NCI-H524 (cell line): ENCODE measurements at places on chromosomes 16 and 17.

- no peak for DNase-seq
These were observed 11.3 kb downstream of the WDR45B start for GRCh38 chr17:82636626-82637598.

DNA sequence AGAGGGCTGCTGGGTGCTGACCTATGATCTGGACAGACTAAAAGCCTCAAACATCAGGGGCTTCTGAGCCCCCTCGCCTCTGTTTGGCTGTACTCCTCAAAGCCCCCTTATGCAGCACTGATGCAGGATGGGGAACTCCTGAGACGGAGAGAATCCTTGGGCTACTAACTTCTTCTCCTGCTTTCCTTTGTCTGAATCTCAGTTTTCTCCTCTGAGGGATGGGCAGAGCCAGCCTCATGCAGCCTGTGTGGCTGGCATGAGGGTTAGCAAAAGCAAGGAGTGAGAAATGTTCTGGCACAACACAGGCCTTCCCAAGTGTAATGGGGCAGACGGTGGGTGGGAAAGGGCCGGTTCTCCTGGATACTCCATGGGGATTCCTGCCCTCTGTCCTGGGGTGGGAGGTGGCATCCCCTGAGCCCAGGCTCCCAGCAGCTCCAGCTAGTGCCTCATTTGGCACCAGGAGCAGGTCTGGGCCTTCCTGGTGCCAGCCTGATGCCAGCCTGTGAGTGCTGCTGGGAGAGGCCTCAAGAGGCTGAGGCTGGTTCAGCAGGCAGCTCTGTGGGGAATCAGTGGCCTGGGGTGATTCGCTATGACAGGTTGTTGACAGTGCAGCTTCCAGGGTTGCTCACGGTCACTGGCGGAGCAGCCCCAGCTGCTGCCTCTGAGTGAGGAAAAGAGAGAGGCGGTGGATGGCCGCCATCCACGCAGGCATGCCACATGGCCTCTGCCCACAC, 4.0 kb upstream of the BRD7 start:
- DNase-seq: no peak

GRCh38 chr17:1592751-1593629, 30.4 kb upstream of the PITPNA start:
- no peak for DNase-seq

DNA sequence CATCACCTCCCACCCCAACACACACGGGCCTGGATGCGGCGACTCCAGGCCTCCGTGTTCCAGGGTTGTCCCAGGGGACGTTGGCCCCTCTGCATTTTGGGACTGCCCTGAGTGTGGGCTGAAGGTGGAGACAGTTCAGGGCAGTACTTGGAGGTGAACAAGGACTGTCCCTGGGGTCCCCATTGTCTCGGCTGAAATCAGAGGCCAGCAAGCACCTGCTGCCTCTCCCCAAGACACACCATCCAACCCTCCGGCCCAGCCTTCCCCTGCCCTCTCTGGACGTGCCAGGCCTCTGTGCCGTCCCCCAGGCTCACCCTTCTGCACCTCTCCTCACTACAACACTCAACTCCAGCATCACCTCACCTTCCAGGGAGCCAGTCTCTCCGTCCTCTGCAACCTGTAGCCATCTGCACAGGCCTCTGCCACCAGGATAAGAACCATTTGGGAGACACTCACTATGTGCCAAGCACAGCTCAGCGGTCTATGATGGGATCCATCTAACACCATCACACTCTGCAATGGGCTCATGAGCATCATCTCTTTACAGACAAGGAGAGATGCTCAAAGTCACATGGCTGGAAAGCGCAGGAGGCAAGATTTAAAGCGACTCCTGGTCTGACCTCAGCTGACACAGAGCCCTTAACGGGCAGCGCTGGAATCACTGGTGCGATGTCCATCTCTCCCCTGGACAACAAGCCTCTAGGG, 104.5 kb upstream of the SEC14L1 start:
- peak; percentile 58 for DNase-seq

- DNase-seq: no peak
These were observed 89.8 kb downstream of the SHISA6 start for GRCh38 chr17:11330826-11331225.

DNA sequence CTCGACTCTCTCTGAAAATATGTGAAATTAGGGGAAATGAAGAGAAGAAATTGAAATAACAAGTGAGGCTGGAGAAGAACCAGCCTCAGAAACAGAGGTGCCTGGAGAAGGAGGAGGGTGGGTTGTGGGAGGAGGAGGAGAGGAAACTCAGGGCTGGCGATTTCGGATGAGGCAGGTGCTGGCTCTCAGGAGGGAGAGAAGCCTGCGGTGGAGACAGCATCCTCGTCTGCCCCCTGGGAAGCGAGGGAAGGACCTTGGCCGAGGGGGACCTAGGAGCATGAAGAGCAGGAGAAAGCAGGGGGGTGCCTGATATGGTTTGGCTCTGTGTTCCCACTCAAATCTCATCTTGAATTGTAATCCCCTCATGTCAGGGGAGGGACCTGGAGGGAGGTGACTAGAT, 264.7 kb upstream of the TNRC6C start:
- no peak for DNase-seq
